ENCODE measurements at places on chromosomes 11 and 22.

DNA sequence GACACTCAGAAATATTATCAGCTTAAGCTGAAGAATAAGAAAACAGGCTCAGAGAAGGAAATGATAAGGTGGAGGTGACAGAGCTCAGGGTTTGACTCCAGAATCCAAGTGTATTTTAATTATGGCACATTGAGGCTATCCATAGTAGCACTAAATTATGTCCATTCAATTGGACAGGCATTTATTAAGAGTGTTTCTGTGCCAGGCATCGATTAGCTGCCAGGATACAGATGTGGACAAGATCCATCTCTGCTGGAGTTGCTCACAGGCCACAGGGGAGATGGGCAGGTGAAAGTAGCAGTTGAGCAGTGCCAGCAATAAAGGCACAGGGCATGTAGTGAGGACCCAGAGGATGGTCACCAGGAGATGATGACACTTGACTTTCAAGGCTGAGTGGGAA is 592.5 kb downstream of the INSC start:
- no peak for DNase-seq

- DNase-seq, result no peak
Observed at GRCh38 chr11:122871302-122871701, 11.3 kb upstream of the JHY start.

DNA sequence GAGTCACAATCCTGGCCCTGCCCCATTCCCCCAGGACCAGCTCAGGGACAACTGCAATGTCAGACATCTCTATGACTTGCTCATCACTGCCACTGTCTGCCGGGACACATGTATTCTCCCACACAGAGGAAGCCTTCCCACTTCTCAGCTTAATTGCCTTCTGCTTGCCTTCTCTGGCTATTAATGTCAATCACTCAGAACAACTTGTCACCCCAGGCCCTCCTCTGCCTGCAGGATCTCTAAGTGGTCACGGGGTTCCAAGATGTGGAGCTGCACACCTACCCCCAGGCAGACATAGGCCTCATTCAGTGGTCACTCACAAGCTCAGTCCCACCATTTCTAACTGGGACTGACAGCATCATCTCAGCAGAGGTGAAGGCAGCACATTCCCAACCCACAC is 15.1 kb downstream of the PLEKHA7 start:
- DNase-seq, result no peak

DNA sequence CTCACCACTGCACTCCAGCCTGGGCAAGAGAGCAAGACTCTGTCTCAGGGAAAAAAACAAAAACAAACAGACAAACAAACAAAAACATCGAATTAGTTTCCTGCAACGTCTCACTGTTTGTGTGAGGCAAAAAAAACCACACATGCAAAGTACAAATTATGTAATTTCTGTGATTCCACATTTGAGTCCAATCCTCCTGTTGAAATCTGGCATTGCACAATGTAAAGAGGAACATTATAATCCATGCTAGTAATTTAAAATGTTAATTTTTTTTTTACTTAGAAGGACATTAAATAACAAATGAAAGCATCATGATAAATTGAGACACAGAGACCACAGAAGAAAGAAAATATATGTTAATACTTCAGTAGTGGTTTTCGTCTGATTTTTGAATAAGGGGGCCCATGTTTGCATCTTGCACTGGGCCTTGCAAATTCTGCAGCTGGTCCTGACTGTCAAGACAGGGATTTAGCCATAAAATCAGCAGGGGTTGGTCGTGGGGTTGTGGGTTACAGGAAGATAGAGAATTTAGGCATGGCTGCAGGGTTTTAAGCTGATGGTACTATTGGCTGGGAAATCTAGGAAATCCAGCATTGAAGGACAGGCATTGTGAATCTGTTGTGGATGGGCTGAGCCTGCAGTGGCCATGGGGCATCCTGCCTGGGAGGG is 102.6 kb upstream of the ALDH3B2 start:
- DNase-seq, result no peak

DNA sequence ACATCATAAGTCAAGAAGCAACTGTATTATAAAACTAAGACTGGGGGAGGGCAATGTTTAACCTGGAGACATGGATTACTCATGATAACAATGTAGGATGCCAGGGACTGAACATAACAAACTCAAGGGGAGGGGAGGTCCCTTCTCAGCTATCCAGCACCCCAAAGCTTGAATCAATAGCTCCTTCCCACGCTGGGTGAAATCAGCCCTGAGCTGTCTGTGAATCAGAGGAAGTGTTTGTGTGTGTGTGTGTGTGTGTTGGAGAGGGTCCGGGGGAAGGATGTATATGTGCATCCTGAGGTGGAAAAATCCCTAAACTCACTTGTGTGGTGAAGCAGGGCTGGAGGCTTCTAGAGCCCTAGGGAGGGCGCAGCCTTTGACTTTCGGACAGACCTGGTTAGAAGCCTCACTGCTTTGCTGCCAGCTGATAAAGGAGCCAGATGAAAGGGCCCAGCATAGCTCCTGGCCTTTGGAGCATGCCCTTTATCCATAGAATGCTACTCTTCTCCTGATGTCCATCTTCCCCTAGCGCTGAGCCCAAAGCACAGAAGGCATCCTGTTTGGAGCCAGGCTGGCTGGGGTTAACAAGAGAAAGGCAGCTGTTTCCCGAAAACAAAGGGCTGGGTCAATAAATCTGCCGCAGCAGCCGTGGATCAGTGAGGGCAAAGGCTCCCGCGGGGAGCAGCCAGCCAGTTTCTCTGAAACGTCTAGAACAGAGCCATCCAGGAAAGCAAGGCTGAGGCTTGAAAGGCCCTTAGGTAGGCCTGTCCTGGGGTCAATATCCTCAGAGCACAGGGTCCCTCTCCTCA is 35.8 kb downstream of the TNKS1BP1 start:
- DNase-seq, result no peak
